ENCODE measurements at places on chromosomes 1 and 21.

DNA sequence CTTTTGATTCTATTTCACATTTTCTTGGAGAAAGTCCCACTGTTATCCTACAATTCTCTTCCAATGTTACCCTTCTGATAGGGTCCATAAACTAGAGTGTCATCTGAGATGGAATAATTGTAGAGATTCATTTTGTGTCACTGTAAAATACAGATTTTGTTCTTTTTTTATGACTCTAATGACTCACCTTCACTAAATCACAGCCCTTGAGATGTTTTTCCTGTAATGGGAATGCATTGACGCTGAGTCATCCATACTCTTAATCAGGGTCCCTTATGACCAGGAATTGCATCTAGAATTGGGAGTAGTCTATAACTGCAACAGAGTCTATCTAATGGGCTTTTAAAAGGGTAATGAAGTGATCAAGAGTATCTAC lies 315.5 kb downstream of the TGFB2 start:
- no peak for DNase-seq

GRCh38 chr1:112818990-112819689 lies 104.0 kb upstream of the PPM1J start:
- no peak for DNase-seq

- no peak for DNase-seq
Observed at GRCh38 chr1:38077523-38078147, 31.0 kb upstream of the POU3F1 start.

DNA sequence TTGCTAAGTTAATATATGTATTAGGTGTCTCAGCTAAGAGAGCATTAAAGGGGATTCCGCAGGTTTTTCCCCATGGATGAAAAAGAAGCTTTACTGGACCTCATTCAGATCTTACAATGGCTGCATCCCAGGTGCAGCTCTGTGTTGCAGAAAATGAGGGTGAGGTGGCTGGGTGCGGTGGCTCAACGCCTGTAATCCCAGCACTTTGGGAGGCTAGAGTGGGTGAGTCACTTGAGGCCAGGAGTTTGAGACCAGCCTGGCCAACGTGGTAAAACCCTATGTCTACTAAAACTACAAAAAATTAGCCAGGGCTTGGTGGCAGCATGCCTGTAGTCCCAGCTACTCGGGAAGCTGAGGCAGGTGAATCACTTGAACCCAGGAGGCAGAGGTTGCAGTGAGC lies 58.5 kb upstream of the MORC3 start:
- no peak for DNase-seq

- no peak for DNase-seq
Observed at GRCh38 chr1:77347646-77348045, 65.8 kb downstream of the AK5 start.

DNA sequence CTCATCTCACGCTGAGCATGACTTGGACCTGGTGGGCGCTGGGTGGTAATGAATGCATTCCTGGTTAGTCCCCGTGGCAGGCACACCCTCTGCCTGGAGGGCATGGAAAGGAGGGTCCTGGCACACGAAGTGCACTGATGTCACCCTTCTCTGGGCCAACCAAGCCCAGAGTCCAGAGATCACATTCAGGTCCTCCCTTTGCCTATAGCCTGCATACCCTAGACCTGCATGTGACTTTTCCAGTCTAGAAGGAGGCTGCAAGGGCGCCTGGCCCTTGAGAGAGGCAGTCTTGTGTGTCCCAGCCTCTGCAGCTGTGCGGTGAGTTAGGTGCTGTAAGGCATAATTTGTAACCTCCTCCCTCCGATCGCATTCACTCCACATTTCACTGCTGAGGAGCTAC lies 22.1 kb downstream of the PADI2 start:
- DNase-seq: no peak

GRCh38 chr1:151739590-151740355 lies 18.5 kb downstream of the RIIAD1 start:
- no peak for DNase-seq

GRCh38 chr1:17225140-17225539 lies 20.2 kb downstream of the PADI1 start:
- no peak for DNase-seq

- no peak for DNase-seq
Observed at GRCh38 chr1:158801396-158801795, 20.4 kb upstream of the OR6N2 start.

DNA sequence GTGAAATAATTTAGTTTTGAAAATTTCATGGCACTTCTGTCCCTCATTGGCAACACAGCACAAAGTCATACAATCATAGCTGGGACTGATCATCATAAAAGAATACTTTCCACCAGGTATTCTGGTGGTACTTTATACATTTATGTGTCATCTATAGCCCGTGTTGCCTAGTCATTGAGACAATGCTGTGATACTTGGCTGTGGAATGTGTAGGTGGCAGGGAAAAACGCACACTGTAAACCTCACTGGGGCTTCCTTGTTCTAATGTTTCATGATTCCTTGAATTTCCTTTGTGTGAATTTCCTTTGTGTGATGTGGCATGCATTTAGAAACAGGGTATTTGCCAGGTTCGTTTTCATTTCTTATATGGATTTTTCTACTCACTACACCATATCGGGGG lies 118.3 kb downstream of the FMN2 start:
- no peak for DNase-seq

Measured in activated naive CD4-positive, alpha-beta T cell (primary cell).